ENCODE measurements at places on chromosomes 2 and 18. TPM values are rescaled to one million over a fixed set of nuclear protein-coding genes. Genes with fewer than 3 reads are reported as not detected.
A peak's percentile ranks its signal among the peaks of the same experiment; 100 is the strongest.

BOLL gene
- not detected for polyA plus RNA-seq

DNA sequence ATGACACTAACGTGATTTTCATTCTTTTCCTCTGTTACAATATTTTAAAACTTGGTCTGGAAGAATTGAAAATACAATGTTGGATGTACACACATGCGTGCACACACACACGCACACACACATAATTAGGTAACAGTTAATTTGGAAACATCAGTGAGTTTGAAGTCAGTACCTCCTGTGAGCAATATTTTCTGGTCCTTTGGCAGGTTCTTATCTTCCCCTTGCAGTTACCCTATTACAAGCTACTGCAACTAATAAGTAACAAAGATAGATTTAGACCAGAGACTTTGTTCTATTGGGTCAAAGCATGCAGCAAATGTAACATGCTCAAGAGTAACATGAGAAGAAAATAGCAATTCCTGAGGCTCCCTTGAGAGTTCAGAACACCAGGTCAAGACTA, 73.3 kb downstream of the ZNF385B start:
- no peak for DNase-seq

GRCh38 chr18:45541421-45541820, 73.9 kb upstream of the SLC14A2 start:
- no peak for DNase-seq

HOXD3 gene
- 2.7 TPM for polyA plus RNA-seq

GRCh38 chr2:71492112-71492511, 38.8 kb downstream of the DYSF start:
- DNase-seq, result no peak

GRCh38 chr2:190678444-190679162, 29.7 kb downstream of the NAB1 start:
- peak; percentile 14 for DNase-seq

GRCh38 chr2:237361194-237362004, 52.6 kb downstream of the COL6A3 start:
- peak; percentile 67 for DNase-seq

Measured in stomach (tissue), 19 donors.